ENCODE measurements at places on chromosomes 12 and 14. TPM values are rescaled to one million over a fixed set of nuclear protein-coding genes. Genes with fewer than 3 reads are reported as not detected.

- H3K4me1 ChIP-seq = no peaks in the 10 kb centered on the region
- no peak for DNase-seq
- no peak overlapping the region for H3K27ac ChIP-seq
- no peak overlapping the region for H3K4me3 ChIP-seq
Observed at GRCh38 chr12:51442324-51442723, 17.7 kb downstream of the SLC4A8 start.

DNA sequence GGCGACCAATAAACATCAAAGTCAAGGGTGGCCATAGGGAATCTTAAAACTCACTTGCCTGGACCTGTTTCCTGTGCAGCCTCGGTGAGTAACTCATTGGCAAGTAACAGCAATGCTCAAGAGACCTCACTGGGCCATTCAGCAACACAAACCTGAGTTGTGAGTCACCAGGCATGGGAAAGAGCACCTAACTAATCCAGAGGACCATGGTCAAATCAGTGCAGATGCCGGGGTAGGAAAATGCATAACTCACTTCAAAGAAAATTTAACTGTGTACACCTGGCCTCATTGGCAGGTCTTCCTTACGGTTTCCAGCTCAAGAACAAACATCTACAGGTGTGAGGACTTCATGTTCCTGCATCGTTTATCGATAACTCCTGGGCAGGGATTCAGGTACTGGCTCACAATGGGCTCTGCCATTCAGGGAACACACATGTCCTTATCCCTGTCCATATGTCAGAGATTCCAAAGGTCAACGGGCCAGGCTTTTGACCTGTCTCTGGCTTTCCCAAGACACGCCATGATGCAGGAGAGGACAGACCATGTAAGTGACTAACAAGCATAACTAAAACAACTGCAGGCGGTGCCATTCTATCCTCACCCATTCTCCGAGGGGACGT, 211.8 kb downstream of the ANO2 start:
- H3K4me1 ChIP-seq = no peaks in the 10 kb centered on the region
- no peak for DNase-seq
- no peak overlapping the region for H3K4me3 ChIP-seq
- H3K36me3 ChIP-seq = no peaks in the 10 kb centered on the region
- no peak overlapping the region for H3K27ac ChIP-seq

DNA sequence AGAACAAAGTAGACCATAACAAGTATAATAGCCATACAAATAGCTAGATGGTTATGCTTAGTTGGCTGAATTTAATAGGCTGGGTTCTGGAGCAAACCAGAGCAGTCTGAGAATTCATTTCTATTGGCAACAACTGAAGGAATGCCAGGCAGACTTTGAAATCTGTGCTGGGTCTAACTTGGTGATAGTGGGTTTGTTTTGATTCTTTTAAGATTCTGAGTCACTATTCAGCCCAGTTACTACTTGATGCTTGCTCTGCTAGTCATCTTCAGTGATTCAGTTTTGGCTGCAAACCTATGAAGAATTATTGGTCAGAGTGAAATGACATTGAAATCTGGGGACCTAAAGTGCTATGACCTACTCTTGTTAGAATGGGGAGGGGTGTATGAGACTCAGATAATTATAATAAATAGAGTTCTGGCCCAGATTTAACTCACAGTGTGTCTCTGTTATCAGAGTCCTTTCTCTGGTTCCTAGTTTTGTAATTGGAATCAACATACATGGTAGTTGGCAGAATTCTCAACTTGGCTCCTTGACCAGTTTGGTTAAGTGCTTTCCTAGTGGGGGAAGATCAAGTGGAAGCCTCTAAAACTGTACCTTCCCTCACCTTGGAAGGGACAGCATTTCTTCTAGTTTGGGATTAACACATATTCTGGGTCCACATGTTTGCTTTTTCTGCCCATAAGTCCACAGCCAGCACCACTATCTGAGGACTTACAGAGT, 43.5 kb downstream of the MNAT1 start:
- H3K27me3 ChIP-seq = no peaks in the 10 kb centered on the region
- no peak overlapping the region for H3K27ac ChIP-seq
- DNase-seq = no peak

DNA sequence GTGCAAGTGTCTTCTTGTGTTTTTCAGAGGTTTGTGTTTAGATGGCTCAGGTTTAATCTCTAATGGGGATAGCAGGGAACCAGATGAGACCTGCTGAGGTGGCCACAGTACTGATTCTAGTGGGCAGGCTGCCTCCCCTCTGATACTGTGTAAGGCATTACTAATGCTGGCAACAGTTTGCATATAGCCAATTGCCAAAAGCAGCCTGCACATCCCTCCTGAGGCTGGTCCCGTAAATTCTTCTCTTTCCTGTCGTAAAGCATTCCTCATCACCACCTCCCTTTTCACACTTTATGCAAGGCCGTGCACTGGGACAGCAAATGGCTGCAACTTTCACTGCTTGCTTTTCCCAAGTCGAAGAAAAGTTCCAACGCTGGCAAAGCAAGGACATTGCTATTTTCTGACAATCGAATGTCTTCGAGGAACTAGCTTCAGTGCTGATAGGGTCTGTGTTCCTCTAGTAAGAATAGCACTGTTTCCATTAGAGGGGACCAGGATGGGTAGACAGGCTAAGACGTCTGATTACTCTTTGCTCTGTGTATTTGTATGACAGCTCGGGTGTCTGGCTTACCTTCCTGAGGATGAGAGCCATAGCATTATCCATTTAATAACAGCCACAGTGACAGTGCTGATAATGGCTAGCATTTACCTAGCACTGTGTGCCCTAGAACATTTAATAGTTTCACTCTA, 178.2 kb upstream of the HIF1A start:
- no peak overlapping the region for H3K4me3 ChIP-seq
- H3K27ac ChIP-seq = no peak overlapping the region
- H3K27me3 ChIP-seq = no peaks in the 10 kb centered on the region
- no peaks in the 10 kb centered on the region for H3K36me3 ChIP-seq
- H3K4me1 ChIP-seq = no peaks in the 10 kb centered on the region

- H3K36me3 ChIP-seq = peaks cover 89% of the 10 kb centered on the region
- no peaks in the 10 kb centered on the region for H3K27me3 ChIP-seq
- H3K4me1 ChIP-seq = no peaks in the 10 kb centered on the region
Observed at GRCh38 chr14:100860556-100861187, 34.8 kb downstream of the MEG3 start.

Gene MGP
- 3.2 TPM for total RNA-seq

Gene PPP1R12A
- 77.5 TPM for total RNA-seq

Gene IL26
- total RNA-seq = not detected

GRCh38 chr14:23645812-23646647, 9.9 kb downstream of the DHRS2 start:
- no peak overlapping the region for H3K27ac ChIP-seq
- no peak for DNase-seq
- no peaks in the 10 kb centered on the region for H3K4me1 ChIP-seq
- H3K27me3 ChIP-seq = peaks cover 3% of the 10 kb centered on the region

DNA sequence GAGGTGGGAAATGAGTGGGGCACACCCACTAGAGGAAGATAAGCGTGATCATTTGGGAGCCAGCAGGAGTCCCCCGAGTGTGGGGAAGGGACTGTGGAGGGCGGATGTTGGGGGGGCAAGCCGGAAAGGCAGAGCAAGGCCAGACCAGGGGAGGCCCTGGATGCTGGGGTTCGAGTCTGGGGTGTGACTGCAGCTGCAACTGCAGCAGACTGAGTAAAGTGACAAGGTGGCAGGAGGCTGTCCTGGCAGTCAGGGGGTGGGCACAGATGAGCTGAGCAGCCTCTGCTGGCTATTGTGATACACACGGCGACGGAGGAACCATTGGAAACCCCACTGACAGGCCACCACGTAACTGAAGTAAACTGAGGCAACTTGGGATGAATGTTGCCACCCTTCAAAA, 110.2 kb downstream of the LGMN start:
- H3K4me3 ChIP-seq = no peak overlapping the region
- no peaks in the 10 kb centered on the region for H3K27me3 ChIP-seq
- H3K27ac ChIP-seq = no peak overlapping the region
- H3K36me3 ChIP-seq = no peaks in the 10 kb centered on the region
- no peak for DNase-seq
- H3K4me1 ChIP-seq = no peaks in the 10 kb centered on the region

DNA sequence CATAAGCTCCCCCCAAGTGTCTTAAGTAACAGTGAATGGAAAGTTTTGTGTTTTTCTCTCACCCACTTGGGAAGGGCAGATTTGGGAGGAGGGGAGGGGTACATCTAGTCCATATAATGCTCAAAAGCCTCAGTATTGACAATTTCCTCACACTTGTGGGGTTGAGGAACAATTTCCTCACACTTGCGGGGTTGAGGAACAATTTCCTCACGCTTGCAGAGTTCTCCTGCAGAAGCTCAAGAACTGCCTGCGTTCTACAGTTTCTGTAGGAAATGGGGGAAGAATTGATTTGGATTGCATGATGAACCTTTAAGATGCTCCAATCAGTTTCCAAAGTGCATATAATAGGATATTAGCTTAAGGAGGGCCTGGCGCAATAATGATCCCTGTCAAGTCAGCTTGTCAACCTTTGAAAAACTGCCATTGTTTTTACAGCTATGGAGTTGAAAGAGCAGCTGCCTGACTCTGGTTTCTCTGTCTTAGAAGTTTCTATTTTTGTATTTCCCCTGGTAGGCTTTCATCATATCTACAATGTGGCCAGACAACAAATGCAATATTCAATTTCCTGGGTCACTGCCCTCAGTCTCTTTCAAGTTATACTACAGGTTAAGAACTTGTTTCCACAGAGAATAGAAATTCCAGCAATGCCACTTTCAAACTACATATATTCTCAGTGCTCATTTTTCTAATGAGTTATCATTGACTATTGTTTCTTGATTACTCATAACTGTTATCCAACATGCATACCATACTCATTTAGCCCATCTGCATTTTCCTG, 66.5 kb downstream of the PLEKHG7 start:
- DNase-seq = no peak
- H3K4me3 ChIP-seq = no peak overlapping the region
- H3K4me1 ChIP-seq = no peaks in the 10 kb centered on the region
- H3K27me3 ChIP-seq = no peaks in the 10 kb centered on the region

DNA sequence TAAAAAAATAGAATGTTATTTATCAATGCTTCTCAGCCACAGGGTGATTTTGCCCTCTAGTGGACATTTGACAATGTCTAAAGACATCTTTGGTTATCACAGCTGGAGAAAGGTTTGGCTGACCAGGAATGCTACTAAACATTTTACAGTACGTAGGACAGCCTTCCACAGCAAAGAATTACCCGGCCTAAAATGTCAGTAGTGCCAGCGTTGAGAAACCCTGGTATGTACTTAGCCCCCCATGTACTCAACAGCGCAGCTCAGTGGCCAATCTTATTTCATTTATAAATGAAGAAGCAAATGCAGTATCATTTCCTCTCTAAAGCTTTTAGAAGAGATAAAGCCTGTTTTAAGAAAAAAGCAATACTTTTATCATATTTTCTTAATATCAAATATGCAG, 5.8 kb downstream of the MARK3 start:
- H3K36me3 ChIP-seq = no peaks in the 10 kb centered on the region
- H3K4me1 ChIP-seq = no peaks in the 10 kb centered on the region
- H3K4me3 ChIP-seq = no peak overlapping the region
- no peak overlapping the region for H3K27ac ChIP-seq
- H3K27me3 ChIP-seq = no peaks in the 10 kb centered on the region
- DNase-seq = peak; percentile 59

DNA sequence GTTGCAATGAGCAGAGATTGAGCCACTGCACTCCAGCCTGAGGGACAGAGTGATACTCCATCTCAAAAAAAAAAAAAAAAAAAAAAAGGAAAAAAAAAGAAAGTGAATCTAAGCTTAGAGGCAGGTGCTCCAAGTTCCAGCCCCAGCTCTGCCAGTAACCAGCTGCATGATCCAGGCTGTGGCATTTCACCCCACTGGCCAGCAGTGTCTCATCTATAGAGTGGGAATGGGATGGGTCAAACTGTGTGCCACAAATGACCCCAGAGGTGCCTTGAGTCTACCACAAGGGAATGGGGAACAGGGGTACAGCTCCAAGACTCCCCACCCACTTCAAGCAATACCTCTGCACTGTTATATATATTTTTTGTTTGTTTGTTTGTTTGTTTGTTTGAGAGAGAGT, 5.0 kb downstream of the PLEKHD1 start:
- no peaks in the 10 kb centered on the region for H3K4me1 ChIP-seq
- no peak overlapping the region for H3K4me3 ChIP-seq
- no peaks in the 10 kb centered on the region for H3K27me3 ChIP-seq

Gene TAS2R20
- 0.86 TPM for total RNA-seq

- H3K27me3 ChIP-seq = peaks cover 7% of the 10 kb centered on the region
- no peaks in the 10 kb centered on the region for H3K4me1 ChIP-seq
- H3K27ac ChIP-seq = no peak overlapping the region
- H3K4me3 ChIP-seq = no peak overlapping the region
- H3K36me3 ChIP-seq = no peaks in the 10 kb centered on the region
Observed at GRCh38 chr12:4987076-4988046, 56.3 kb upstream of the KCNA5 start.

Gene ITGA7
- total RNA-seq = 27.1 TPM

Gene NELL2
- total RNA-seq = 2.7 TPM

Gene LRIG3
- total RNA-seq = 129 TPM

Gene TAS2R50
- total RNA-seq = 2.3 TPM

DNA sequence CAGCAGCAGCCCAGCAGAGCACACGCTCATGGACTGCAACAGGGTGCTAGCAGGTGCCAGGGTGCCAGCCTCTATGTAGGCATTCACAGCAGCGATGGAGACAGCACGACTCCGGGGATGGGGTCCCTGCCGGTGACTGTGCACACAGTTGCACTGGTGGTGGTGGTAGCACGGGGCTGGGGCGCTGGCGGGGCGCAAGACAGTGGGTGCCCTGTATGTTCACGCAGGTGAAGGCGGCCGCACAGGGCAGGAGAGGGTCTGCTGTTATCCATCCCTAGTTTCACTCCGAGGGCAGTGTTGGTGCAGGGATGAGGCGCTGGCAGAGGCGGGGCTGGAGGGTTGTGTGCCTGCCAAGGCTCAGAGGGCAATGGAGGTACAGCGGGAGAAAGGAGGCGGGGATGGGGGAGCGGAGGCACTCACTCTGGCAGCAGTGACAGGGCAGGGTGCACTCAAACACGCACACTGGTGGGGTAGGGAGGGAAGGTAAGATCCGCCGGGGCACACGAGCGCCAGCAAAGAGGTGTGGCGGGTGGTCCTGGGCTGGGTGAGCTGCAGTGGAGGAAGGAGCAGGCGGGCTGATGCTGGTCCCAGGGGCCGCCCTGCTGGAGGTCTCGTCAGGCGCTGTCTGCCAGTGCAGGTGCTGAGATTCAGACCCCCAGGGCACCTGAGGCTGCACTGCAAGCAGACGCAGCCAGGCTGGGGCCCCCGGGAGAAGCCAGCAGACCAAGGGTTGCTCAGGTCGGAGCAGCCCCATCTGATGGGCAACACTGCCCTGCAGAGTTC, 76.7 kb downstream of the GALC start:
- H3K27me3 ChIP-seq = no peaks in the 10 kb centered on the region
- no peaks in the 10 kb centered on the region for H3K4me1 ChIP-seq
- H3K4me3 ChIP-seq = no peak overlapping the region
- H3K27ac ChIP-seq = no peak overlapping the region
- no peaks in the 10 kb centered on the region for H3K36me3 ChIP-seq
